RPMI7951 (cell line): ENCODE measurements at places on chromosomes 4 and X. TPM values are rescaled to one million over a fixed set of nuclear protein-coding genes. Genes with fewer than 3 reads are reported as not detected.

GRCh38 chr4:150139297-150139865 lies 61.1 kb downstream of the DCLK2 start:
- DNase-seq: no peak

Gene KLHL4
- 2.7 and 3.0 TPM in 2 replicates for total RNA-seq

Gene SLC6A14
- total RNA-seq: not detected in 2 replicates

- no peak for DNase-seq
Measured at GRCh38 chr4:44700427-44700826, 22.2 kb downstream of the GUF1 start.

GRCh38 chr4:185774131-185774653 lies 37.8 kb downstream of the SORBS2 start:
- DNase-seq: peak; percentile 26

DNA sequence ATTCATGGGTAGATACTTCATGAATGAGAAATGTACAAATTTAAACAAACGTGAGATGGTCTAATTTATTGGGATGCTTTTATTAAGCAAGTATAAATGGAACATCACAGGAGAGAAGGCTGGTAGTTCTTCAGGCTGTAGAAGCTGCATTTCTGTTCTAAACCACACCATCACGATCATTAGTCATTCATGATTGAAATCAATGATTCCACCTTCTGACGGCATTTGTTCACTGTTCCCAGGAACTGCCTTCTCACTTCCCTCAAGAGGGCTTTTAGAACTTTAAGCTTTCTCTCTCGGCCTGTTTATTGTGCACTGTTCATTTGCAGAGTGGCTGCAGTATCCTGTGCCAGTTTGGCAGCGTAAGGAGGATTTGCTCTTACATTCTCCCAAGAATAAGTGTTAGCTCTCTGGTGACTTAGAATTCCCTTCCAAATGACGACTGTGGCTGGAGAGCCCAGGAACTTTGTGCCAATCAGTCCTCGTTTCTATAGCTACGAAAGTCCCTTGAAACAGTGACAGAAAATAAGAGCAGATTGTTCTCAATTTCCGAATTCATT lies 54.7 kb downstream of the MFAP3L start:
- no peak for DNase-seq

DNA sequence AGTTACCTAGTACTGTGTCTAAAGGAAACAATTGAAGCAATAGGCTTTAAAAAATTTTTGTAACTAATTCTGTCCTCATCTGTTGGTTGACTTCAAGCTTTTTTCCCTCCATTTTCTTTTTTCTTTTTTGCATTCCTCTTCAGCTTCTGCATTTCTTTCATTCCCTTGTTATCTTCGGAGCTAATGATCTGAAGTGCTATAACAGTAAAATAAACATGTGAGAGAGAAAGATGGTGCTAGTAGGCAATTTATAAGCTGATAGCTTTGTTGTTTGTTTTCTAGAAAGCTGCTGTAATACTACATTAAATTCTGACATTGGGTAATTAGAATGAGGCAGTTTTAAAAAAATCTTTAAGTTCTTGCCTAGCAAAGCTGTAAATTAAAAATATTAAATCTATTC lies 37.1 kb downstream of the PTPN13 start:
- DNase-seq: no peak

DNA sequence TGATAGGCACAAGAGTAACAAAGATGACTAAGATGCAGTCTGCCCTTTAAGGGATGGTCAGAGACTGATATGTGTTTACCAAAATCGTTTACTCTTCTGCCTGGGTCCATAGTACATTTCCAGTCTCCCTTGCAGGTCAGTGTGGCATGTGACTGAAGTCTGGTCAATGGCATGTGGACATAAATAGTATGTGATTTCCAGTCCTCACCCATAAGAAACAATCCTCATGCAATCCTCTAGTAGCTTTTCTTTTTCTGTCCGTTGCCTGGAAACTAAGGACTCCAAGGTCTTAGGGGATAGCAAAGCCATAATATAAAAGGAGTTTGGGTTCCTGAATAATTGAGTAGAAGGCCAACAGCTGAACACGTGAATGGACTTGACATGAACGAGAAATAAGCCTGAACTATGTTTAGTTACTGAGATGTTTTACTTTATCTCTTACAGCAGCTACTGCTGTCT lies 1.1 kb downstream of the SLC9B2 start:
- DNase-seq: peak; percentile 10

- DNase-seq: no peak
Measured at GRCh38 chr4:76488888-76489685, 54.1 kb downstream of the SHROOM3 start.

DNA sequence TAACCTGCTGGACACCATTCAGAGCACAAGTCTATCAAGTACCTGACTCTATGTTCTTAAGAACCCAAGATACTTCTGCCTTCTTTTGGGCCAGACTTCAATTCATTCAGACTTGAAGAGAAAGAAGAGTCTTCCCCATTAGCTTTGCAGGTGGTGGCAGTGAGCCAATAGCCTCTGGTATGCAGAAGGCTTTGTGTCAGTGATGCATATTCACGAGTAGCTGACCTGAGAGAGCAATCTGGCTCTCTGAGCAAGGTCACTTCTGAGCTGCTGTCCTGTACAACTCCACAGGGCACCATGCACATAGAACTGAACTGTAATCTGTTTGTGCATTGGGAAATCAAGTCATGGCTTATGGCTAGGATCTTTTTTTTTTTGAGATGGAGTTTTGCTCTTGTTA lies 39.9 kb upstream of the SPINK2 start:
- peak; percentile 7 for DNase-seq

- DNase-seq: no peak
Measured at GRCh38 chr4:142447009-142447408, 399.1 kb downstream of the INPP4B start.

Gene MAGEB1
- 5.6 and 5.8 TPM in 2 replicates for total RNA-seq

Gene TLR2
- total RNA-seq: 8.8 and 11.3 TPM in 2 replicates

DNA sequence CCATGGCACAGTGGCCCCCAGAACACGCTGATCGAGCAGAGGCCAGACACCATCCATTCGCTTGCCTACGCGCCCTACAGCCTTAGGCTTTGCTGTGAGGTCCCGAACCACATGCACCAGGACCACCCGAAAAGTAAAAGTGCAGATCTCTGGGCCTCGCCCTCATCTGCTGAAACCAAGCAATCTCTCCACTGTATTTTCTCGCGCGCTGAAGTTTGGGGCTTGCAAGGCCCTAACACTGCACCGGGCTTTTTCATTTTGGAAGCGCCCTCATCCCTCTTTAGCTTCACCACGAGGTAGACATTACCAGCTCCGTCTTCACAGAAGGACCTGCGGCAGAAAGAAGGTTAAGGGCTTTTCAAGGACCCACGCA lies 21.2 kb downstream of the NKX3-2 start:
- no peak for DNase-seq

Gene CDKL2
- total RNA-seq: 2.1 and 2.9 TPM in 2 replicates

- DNase-seq: no peak
Measured at GRCh38 chrX:115174548-115174947, 14.7 kb upstream of the RBMXL3 start.

DNA sequence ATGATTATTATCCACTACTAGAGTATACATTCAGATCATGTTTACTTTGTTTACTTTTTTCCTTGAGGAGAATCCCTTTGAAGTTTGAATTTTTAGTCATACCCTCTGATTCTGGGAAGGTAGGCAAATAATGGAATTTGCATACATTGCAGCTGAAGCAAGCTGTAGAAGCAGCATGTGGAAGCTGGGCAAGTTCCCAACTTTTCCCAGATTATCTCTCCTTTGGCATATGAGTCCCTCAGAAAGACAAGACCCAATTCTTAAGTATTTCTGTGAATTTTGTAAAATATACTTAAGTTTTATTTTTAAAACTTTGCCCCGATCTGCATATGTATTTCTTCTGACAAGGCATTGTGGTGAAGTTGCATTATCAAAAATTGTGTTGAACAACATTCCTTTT lies 94.9 kb downstream of the CNKSR2 start:
- no peak for DNase-seq
